ENCODE measurements at places on chromosomes 7 and 10.

- no peak for DNase-seq
Observed at GRCh38 chr10:131781076-131781475, 119.7 kb upstream of the PPP2R2D start.

- no peak for DNase-seq
Observed at GRCh38 chr10:63766745-63767137, 245.5 kb downstream of the REEP3 start.

DNA sequence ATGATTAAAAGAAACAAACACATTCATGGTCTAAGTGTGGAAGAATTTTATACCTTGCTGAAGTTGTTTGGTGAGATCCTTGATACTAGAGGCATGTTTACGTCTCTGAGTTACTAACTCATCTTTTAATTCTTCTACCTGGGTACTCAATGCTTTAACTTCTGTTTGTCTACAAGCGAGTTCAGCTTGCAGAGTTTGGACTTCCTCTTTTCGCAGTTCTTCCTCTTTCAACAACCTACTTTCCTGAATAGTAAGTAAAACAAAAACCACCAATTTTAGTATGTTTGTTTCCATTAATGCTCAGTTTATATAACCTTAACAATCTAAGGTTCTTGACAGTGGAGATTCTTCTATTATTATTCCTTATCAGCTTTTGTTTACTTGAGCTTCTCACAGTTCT is 42.9 kb downstream of the CCDC186 start:
- DNase-seq = no peak

GRCh38 chr10:92240289-92241157 is 50.4 kb downstream of the CPEB3 start:
- DNase-seq = peak; percentile 58

DNA sequence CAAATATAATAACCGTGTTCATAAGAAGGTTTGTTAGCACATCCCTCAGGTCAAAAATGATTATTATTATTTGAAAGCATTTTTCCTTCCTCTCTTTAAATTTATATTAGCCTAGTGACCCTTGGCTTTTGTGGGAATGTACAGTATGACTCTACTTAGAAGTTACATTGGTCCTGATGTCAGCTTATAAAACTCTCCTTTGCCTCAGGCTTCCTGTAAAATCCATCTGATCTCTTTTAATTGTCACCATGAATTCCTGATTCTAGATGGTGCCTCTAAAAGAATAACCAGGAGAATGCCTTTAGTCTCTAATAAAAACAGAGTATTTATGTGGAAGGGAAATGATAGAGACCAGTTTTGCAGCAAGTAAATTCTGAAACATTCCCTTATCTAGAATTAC is 1134.4 kb downstream of the XPNPEP1 start:
- no peak for DNase-seq

DNA sequence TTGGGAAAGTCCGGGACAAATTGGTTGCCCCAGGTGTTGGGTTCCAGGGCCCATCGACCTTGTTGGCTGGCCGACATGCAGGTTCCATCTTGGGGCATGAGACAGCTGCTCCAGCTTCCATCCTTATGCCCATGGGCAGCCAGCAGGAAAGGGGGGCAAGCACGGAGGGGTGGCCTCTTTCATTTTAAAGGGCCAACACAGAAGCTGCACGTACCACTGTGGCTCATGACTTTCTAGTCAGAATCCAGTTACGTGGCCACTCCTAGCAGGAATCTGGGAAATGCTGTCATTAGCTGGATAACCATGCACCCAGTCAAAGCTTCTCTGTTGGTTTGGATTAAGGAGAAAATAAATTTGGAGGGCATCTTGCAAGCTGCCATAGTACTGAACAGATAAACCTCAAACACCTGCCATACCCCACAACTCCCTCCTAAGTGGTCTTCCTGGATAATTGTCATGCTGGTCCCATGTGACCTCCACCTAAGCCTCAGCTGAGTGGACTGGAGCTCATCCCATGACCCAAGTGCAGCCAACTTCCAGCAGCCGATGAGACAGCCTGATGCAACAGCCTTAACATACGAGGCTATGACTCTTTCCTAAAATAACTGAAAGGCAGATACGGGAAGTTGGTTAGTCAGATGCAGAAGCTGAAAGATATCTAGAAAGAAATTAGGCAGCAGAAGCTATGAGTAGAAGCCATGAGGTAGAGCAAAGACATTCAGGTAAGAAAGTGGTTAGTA is 21.4 kb upstream of the GSDME start:
- DNase-seq = no peak

- no peak for DNase-seq
Observed at GRCh38 chr7:9889554-9889953, 1084.1 kb upstream of the PHF14 start.

GRCh38 chr7:106089647-106090046 is 22.5 kb downstream of the SYPL1 start:
- DNase-seq = no peak

GRCh38 chr7:95240921-95241320 is 83.4 kb downstream of the PON1 start:
- DNase-seq = no peak

- no peak for DNase-seq
Observed at GRCh38 chr7:31729195-31729804, 42.3 kb downstream of the PPP1R17 start.

- DNase-seq = peak; percentile 65
Observed at GRCh38 chr10:28393956-28394568, 91.2 kb upstream of the MPP7 start.

DNA sequence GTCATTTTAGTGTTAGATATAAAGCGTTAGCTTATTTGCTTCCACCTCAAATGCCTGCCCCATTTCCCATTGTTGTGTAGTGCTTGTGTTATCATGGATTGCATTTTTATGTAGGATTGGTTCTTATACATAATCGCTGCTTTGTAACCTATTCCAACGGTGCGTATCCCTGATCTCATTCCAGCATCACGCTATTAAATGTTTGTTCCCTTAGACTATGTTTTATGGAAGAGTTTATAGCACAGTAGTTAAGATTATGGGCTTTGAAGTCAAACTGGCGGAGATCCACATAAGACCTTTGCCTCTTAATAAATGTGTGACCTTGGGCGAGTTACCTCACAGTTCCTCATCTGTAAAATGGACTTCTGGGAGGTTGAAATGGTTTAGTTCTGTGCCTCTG is 34.0 kb upstream of the ELN start:
- no peak for DNase-seq

- DNase-seq = no peak
Observed at GRCh38 chr7:100157334-100158228, 942 bp downstream of the TRAPPC14 start.

DNA sequence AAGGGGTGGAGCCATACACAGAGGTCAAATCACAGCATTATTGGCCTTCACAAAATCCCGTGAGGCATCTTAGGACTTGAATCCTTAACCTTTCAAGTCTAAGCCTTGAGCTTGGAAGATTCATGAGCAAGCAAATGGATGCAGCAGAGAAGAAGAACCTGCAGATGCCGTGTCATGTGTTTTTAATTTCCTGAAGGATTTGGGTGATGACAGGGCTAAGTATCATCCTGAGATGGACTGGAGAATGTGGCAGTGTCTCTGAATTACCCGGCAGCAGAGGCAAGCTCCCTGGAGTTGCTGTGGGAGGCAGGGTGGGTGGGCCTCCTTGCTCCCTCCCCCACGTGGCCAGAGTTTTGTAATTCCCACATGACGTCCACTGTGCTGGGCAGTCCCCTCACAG is 50.8 kb downstream of the GCC1 start:
- DNase-seq = no peak

- DNase-seq = no peak
Observed at GRCh38 chr7:66443946-66444345, 184.7 kb upstream of the KCTD7 start.

DNA sequence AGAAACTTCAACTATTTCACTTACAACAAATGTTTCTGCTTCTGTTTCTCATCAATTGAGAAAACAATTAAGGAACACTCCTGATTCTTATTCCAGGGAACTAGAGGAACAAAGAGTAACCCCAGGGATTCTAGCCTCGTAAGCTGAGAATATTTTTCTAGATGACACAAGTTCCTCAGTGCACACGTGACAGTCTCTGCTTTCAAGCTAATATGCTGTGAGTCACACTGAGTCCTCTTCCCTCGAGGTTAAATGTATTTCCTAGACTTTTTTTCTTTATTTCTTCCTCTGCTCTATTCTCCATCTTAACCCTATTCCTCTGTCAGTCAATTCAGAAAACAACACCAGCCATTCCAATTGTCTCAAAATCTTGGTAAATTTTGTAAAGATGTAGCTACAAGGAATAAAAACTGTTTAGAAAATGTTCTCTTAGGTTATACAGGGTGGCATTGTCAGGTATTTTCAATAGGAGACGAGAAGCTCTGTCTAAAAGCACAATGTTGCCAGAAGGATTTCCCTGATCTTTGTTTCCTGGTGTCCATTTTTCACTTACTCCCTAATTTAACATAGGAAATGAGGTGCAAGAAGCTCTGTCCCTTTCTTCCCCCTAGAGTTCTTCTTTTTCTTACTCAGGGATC is 5.8 kb upstream of the C1GALT1 start:
- no peak for DNase-seq

GRCh38 chr10:132138596-132138995 is 48.2 kb upstream of the DPYSL4 start:
- no peak for DNase-seq

DNA sequence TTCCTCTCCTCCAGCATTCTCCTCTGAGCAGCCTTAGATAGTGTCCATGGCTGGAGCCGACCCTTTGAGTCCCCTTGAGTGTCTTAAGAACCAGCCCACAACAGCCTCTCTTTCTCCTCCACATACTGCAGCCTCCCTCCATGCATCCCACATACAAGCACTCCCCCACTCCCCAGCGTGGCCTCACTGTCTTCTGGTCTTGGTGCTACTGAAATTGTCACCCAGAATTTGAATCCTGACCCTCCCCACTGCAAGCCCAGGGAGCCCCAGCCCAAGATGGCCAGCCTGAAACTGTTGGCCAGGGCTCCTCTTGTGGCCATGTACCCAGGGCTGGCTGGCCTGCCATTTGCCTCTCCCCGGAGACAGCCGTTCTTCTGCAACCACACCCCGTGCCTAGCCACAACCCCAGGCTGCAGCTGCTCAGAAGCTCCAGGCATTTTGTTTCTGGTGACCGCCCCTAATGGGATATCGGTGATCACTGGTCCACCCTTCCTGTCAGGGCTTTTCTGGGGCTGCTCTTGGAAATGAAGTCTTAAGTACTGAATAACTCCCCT is 18.8 kb upstream of the SH2D4B start:
- no peak for DNase-seq

DNA sequence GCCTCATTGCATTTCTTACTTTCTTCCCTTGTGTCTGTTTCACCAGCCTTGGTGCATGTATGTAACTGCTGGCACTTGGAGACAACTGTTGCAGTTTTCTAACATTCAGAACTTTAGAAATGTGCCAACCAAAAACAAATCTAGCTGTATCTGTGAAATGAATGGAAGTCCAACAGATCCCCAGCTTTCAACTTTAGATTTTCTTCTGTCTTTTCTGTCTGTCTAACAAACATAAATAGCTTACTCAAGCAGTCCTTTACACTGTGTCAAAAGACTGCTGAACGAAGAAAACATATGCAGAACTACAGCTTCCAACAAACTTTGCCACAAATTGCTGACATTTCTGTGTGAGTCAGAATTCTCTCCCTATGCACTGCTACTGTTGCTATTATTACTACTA is 30.9 kb downstream of the SORCS1 start:
- DNase-seq = no peak

- DNase-seq = no peak
Observed at GRCh38 chr10:123009105-123009820, 457 bp downstream of the ACADSB start.

GRCh38 chr7:74101061-74101681 is 17.6 kb downstream of the LIMK1 start:
- no peak for DNase-seq

DNA sequence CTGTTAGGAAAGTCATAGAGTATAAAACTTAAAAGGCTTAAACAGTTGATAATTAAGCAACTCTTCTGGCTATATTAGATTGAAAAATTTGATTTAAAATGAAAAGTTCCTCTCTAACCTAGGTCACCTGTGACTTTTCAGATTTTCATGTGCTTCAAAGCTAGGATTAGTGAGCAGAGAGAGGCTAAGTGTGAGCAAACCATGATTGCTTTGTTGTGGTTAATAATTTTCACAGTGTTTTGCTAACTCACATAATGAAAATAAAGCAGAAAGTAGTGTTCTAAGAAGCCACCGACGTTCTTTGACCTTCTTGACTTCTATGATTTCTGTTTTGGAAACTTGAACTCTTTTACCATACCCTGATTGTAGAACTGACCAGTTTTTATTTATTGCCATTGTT is 75.5 kb upstream of the OIT3 start:
- DNase-seq = peak; percentile 17

GRCh38 chr7:140631021-140631420 is 9.6 kb downstream of the DENND2A start:
- no peak for DNase-seq

- no peak for DNase-seq
Observed at GRCh38 chr10:73717556-73717955, 19.6 kb upstream of the AGAP5 start.

DNA sequence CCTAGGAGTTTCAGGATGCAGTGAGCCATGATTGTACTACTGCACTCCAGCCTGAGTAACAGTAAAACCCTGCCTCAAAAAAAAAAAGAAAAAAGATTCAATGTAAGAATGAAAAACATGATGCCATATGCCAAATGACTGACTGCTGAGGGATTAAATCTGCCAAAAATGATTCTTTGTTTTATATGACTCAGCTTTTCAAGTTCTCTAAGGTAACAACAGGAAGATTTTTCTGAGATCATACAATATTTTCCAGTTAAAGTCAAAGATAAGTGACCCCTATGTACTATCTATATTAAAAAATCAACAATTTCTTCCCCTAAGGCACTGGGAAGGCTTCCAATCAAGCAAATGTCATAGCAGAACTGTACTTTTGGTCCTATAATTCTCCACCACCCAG is 271.2 kb upstream of the IMMP2L start:
- no peak for DNase-seq

GRCh38 chr7:39702133-39702532 is 78.8 kb downstream of the RALA start:
- no peak for DNase-seq

- DNase-seq = no peak
Observed at GRCh38 chr7:16684935-16685334, 39.0 kb downstream of the BZW2 start.

DNA sequence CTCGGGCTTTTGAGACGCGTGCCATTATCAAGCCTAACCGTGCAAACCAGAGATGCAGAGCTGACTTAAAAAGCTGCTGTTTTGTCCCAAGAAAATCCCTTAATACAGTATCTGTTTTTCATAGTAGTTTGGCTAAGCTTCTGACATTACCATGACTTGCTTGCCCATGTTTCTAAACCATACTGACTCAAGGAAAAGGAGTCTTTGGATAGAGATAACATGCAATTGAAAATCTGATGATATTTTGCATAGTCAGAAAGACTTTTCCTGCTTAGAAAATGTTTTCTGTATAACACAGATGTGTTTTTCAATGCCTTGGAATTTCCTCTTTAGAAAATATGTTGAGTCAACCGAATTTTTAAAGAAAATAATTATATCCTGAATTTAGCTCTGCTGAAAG is 21.5 kb upstream of the AKR1E2 start:
- no peak for DNase-seq
